Activated T-cell treated with anti-CD3 and anti-CD28 coated beads, Interleukin-2, amount 50 U/mL, for 72 hours (primary cell): ENCODE measurements at places on chromosomes 7 and 10.

DNA sequence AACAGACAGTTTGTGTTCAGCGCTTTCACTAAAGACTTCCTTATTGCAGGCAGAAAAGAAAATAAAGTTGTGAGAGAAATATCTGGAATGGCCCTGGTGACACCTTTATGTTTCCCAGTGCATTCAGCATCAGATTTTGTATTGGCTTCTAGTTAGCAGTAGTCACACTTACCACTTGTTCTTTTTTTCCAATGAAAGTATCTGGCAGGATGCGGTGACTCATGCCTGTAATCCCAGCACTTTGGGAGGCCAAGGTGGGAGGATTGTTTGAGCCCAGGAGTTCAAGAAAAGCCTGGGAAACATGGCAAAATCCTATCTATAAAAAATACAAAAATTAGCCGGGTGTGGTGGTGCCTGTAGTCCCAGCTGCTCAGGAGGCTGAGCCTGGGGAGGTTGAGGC, 649.6 kb downstream of the LRMDA start:
- no peak overlapping the region for H3K4me3 ChIP-seq
- H3K27me3 ChIP-seq, result no peaks in the 10 kb centered on the region
- H3K36me3 ChIP-seq, result no peaks in the 10 kb centered on the region
- no peak overlapping the region for H3K27ac ChIP-seq
- no peaks in the 10 kb centered on the region for H3K4me1 ChIP-seq

DNA sequence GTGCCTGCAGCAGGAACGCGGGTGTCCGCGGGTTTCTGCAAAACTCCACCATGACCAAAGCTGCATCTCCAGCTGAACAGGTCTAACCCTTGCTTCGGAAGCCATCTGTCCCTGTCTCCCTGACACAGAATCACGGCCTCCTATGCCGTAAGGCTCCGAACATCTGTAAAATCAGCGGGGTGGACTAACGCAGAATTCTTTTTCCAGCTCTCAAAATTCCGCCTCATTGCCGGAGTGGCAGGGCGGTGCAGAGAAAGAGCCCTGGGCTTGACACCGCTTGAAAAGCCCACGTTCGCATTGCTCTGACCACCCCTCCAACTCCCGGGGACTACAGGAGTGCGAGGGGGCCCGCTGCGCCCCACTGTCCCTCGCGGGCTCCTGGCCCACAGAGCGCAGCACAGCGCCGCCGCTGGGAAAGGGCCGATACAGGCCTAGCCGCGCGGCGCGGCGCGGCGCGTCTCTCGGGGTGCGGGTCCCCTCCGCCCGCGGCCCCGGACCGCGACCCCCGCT, 409 bp downstream of the DNMBP start:
- DNase-seq, result no peak
- H3K36me3 ChIP-seq, result no peaks in the 10 kb centered on the region
- peaks cover 22% of the 10 kb centered on the region for H3K27me3 ChIP-seq

DNA sequence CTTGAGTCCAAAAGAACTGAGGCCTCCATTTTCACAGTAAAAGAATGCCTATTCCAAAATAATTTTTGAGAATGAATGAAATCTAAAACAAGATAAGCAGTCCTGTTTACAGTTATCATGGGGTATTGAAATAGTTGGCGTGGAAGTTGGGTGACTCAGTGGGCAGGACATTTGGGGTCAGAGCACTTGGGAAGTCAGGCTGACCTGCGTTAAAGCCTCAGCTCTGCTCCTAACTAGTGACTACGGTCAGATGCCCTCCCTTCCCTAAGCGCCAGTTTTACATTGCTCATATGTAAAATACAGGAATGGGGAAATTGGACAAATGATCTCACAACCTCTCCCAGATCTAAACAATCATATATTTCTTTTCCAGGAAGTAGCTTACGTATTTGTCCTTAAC, 2.3 kb upstream of the PAPSS2 start:
- no peak overlapping the region for H3K27ac ChIP-seq
- peaks cover 54% of the 10 kb centered on the region for H3K27me3 ChIP-seq
- no peak overlapping the region for H3K4me3 ChIP-seq
- no peaks in the 10 kb centered on the region for H3K36me3 ChIP-seq
- no peak for DNase-seq
- peaks cover 17% of the 10 kb centered on the region for H3K4me1 ChIP-seq

DNA sequence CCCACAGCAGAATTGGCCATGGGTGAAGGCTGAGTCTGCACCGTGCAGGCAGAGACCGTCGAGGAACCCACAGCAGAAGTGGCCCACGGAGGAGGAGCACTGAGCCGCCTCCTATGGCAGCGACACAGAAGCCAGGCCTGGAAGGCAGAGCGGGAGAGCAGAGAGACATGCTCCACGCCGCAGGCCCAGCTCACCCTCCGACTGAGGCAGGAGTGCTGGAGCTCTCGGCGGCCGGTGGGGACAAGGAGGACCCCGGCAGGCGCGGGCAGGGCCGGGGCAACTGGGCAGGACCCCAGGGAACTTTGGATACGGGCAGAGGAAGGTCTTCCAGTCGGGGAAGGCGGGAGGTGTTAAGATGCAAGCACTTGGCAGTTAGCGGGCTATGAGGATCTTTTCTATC, 420.4 kb downstream of the DNAJB6 start:
- H3K27me3 ChIP-seq, result peaks cover 7% of the 10 kb centered on the region
- DNase-seq, result no peak
- H3K36me3 ChIP-seq, result no peaks in the 10 kb centered on the region
- peaks cover 9% of the 10 kb centered on the region for H3K4me1 ChIP-seq

GRCh38 chr7:21806388-21806787, 139.3 kb downstream of the CDCA7L start:
- no peak overlapping the region for H3K4me3 ChIP-seq
- H3K27me3 ChIP-seq, result no peaks in the 10 kb centered on the region
- H3K4me1 ChIP-seq, result no peaks in the 10 kb centered on the region
- H3K27ac ChIP-seq, result no peak overlapping the region
- H3K36me3 ChIP-seq, result no peaks in the 10 kb centered on the region
- no peak for DNase-seq

- no peak overlapping the region for H3K4me3 ChIP-seq
- no peak for DNase-seq
- no peaks in the 10 kb centered on the region for H3K36me3 ChIP-seq
- no peaks in the 10 kb centered on the region for H3K4me1 ChIP-seq
These were observed 287.6 kb upstream of the MGMT start for GRCh38 chr10:129179245-129179971.

- H3K27me3 ChIP-seq, result no peaks in the 10 kb centered on the region
- DNase-seq, result no peak
- no peaks in the 10 kb centered on the region for H3K36me3 ChIP-seq
- H3K4me3 ChIP-seq, result no peak overlapping the region
- peaks cover 49% of the 10 kb centered on the region for H3K4me1 ChIP-seq
- no peak overlapping the region for H3K27ac ChIP-seq
These were observed 223.7 kb upstream of the PRSS58 start for GRCh38 chr7:142481548-142481947.

GRCh38 chr10:1662438-1663025, 74.8 kb downstream of the ADARB2 start:
- no peak for DNase-seq
- no peaks in the 10 kb centered on the region for H3K4me1 ChIP-seq
- peaks cover 22% of the 10 kb centered on the region for H3K27me3 ChIP-seq
- no peak overlapping the region for H3K27ac ChIP-seq

DNA sequence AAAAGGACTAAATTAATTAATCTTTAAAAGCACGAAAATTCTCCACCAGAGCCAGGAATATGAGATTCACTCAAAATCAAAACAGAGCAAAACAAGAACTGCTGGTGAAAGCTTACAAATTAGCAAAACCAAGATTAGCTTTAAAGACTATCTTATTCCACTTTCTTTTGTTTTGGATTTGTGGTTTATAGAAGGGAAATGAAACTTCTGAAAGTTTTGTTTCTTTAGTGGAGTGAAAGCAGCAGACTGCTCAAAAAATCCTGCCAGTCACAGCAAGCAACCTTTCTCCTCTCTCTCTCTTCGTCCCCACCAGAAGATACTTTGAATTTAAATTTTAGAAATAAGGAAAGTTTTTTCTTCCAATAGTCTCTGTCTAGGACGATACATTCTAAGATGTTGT, 7.8 kb downstream of the ACTA2 start:
- no peaks in the 10 kb centered on the region for H3K27me3 ChIP-seq
- H3K4me3 ChIP-seq, result no peak overlapping the region
- no peaks in the 10 kb centered on the region for H3K36me3 ChIP-seq
- peaks cover 18% of the 10 kb centered on the region for H3K4me1 ChIP-seq

GRCh38 chr7:23338439-23338838, 39.3 kb downstream of the MALSU1 start:
- H3K4me3 ChIP-seq, result no peak overlapping the region
- no peak overlapping the region for H3K27ac ChIP-seq
- peaks cover 14% of the 10 kb centered on the region for H3K27me3 ChIP-seq
- DNase-seq, result no peak
- H3K36me3 ChIP-seq, result no peaks in the 10 kb centered on the region

DNA sequence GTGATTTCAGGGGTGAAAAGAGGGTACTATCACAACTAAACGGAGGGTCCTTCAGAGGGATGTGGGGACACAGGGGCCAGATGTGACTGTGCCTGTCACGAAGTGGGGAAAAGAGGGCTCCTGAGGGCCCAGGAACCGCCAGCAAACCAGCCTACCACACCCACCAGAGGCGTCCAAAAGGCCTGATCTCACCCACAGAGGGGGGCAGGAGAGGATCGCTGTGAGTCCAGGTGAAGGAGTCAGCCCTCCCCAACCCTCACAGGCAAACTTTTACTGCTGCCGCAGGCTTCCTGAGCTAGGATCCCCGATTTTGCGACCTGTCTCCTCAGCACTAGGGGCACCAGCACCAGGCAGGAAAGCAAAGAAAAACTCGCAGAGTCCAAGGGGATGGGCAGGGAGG, 64.7 kb downstream of the HIPK2 start:
- no peak overlapping the region for H3K27ac ChIP-seq
- H3K27me3 ChIP-seq, result no peaks in the 10 kb centered on the region
- peaks cover 7% of the 10 kb centered on the region for H3K36me3 ChIP-seq
- peaks cover 5% of the 10 kb centered on the region for H3K4me1 ChIP-seq
- no peak overlapping the region for H3K4me3 ChIP-seq
- DNase-seq, result no peak

DNA sequence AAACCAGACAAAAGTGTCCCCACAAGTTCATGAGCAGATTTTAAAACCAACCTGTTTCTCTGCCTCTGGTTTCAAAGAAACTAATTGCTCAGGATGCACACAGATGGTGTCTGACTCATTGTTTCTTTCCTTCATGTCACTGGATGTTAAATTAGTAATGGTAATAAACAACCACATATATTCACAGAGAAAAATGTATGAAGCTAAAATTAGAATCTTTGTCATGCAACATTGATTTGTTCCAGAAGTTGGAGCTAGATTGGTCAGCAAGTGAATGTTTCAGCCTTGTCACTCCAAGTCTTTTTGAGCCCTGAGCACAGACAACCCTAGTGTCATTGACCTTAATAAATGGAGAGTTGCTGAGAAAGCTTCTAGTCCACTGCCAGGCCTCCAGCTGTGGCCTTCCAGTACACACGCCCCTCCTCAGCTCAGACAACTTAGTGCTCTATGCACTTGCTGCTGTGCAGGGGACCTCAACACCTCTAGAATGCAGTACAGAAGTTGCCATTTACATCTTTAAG, 175.9 kb downstream of the CCDC71L start:
- H3K27ac ChIP-seq, result peak overlapping the region; percentile 88
- H3K4me3 ChIP-seq, result peak overlapping the region; percentile 24
- peaks cover 39% of the 10 kb centered on the region for H3K27me3 ChIP-seq
- DNase-seq, result peak; percentile 15
- peaks cover 72% of the 10 kb centered on the region for H3K4me1 ChIP-seq

DNA sequence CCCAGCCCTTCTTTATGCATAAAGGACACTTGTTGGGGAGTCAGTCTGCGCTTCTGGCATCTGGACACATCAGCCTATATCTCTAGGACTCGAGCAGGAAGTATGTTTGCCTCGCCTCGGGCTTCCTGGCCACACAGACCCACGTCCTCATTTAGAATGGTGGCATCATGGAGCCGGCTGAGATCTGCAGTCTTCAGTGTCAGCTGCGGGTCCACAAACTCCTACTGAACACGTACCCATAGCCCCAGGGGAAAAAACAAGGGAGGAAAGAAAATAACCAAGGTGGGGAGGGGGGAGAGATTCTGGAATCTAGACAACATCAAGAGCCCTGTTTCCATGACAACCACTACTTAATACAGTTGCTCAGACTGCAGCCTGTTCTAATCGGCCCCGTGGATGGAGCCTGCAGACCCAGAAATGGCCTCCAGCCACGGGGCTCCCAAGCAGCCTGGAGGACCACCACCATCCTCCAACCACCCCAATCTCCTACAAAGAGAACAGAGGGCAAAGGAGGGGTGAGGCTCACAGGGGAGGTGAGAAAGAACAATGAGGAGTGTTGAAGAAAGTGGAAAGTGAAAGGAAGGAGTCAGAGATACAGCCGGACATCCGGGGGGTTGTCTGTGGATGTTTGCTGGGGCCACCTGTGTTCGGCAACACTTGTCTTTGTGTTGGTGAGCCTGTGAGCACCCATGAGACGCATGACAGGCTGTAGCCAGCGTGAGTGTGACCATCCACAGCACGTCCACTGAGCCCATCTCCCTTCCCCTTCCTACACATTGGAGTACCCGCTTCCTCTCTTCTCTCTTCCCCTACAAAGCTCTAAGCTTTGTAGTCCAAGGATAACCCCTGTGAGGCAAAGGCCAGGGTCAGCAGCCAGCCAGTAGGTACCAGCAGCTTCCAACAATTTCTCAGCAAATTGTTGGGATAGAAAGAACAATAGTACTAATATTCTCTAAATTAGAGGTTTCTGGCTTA, 141.0 kb downstream of the PLXNA4 start:
- no peaks in the 10 kb centered on the region for H3K36me3 ChIP-seq
- no peaks in the 10 kb centered on the region for H3K27me3 ChIP-seq
- H3K27ac ChIP-seq, result peak overlapping the region; percentile 24
- H3K4me1 ChIP-seq, result peaks cover 89% of the 10 kb centered on the region

DNA sequence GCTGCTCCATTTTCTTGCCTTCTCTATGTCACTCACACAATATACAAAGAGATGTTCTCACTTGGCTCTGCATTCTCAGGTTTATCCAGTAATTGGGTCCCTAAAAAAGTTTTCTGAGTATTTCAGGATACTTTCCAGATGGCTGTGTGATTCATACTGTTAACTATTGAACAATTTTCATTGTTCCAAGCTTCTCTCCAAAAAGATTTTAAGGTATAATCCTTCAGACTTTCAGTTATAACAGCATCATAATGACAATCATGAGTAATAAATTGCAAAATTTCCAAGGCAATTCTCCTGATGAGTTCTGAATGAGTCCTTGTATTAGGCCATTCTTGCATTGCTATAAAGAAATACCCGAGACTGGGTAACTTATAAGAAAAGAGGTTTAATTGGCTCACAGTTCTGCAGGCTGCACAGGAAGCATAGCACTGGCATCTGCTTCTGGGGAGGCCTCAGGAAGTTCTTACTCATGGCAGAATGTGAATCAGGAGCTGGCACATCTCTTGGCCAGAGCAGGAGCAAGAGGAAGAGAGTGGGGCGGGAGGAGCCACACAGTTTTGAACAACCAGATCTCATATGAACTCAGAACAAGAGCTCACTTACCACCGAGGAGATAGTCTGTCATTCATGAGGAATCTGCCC, 148.1 kb downstream of the SLC16A9 start:
- peaks cover 10% of the 10 kb centered on the region for H3K27me3 ChIP-seq
- H3K27ac ChIP-seq, result no peak overlapping the region

- DNase-seq, result no peak
- no peak overlapping the region for H3K27ac ChIP-seq
- no peak overlapping the region for H3K4me3 ChIP-seq
These were observed 6.7 kb upstream of the RASGEF1A start for GRCh38 chr10:43273543-43273942.
